ENCODE measurements at places on chromosomes 5 and 9. TPM values are rescaled to one million over a fixed set of nuclear protein-coding genes. Genes with fewer than 3 reads are reported as not detected.

The MELK gene
- total RNA-seq, result 0.59 TPM

The CD14 gene
- total RNA-seq, result 119 TPM

The PAX5 gene
- total RNA-seq, result 0.59 TPM

The IL33 gene
- total RNA-seq, result 11.7 TPM

The ZBTB6 gene
- 11.1 TPM for total RNA-seq

The TAF11L5 gene
- total RNA-seq, result not detected
